RPMI8226 (cell line): ENCODE measurements at places on chromosomes 5 and 9.
A peak's percentile ranks its signal among the peaks of the same experiment; 100 is the strongest.

DNA sequence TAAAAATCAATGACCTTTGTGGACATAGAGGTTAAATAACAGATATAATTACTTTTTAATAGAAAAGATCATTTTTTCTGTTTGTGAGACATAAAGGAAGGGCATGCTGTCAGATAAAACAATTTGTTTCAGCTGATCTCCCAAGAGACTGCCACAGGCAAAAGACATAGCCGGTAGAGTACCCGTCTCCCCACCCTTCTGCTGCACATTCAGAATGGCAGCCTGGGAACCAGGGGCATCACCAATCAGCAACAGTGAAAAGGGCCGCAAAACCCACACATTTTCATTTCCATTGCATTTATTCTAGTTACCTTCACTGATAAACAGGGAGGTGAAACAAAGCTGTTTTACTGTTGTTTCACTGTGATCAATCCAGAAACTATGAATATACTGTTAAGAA is 357.7 kb downstream of the ARRDC3 start:
- no peak for DNase-seq

DNA sequence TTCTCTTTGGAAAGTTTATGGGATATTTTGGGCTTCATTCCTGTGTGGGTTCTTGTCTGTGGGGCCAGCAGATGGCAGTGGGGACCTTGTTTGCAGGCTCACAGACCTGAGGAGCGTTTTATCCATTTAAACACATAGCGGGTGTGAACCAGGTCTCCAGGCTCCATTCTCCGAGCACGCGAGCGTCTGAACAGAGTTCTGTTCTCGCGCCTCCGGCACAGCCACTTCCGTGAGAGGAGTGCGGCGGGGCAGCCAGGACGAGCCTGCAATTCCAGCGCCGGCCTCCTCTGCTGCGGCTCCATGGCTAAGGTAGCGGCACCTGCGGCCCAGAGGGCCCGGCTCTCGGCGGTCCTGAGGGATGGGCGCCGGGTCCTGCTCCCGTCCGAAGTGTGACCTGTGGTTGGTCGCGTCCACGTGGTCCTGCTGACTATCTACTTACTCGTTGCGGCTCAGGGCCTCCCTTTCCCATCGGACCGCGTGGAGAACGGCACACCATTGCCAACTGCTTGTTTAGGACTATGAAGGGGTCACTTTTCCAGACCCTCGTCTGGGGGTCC is 7.3 kb downstream of the NRARP start:
- DNase-seq: peak; percentile 51

DNA sequence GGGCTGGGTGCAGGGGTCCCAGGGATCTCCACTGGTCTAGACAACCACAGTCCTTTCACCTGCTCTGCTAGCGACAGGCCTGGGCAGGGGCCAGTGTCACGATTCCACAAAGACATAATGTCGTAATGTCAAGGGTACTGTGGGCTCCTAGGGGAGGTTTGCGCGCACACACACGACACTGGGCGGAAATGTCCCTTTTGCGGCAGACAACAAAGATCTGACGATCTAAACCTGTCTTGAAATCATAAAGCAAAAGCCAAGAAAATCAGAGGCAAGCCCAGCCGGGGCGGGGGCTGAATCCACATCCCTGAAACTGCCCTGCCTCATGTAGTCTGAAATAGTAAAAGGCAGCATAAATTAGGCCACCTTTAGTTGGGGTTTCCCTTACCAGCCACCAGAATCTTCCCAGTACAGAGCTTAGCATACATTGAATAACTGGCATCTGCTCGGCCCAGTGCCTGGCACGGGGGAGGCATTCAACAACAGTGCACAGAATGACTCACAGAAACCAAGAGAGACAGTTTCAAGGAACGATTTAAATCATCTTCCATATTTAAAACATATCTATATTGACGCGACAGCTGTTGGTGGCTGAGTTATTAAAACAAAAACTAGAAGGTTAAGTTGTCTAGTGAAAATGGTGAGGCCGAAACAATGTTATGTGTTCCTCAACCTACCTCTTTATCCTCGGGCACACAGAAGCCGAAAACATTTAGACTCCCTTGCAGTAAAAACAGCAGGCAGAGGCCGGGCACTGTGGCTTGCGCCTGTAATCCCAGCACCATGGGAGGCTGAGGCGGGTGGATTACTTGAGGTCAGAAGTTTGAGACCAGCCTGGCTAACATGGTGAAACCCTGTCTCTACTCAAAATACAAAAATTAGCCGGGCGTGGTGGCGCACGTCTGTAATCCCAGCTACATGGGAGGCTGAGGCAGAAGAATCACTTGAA is 151.0 kb downstream of the MYO10 start:
- DNase-seq: no peak

GRCh38 chr9:110468950-110469349 is 110.6 kb downstream of the SVEP1 start:
- no peak for DNase-seq

GRCh38 chr5:9877488-9877887 is 247.3 kb upstream of the TAS2R1 start:
- DNase-seq: no peak

- DNase-seq: no peak
These were observed 239.3 kb downstream of the GADD45G start for GRCh38 chr9:89844075-89844474.
